ENCODE measurements at places on chromosomes 2 and 18. TPM values are rescaled to one million over a fixed set of nuclear protein-coding genes. Genes with fewer than 3 reads are reported as not detected.

GRCh38 chr18:58226429-58226828 lies 182.4 kb downstream of the NEDD4L start:
- H3K36me3 ChIP-seq, result no peaks in the 10 kb centered on the region
- no peak overlapping the region for H3K4me3 ChIP-seq
- H3K27ac ChIP-seq, result no peak overlapping the region
- DNase-seq, result no peak
- no peaks in the 10 kb centered on the region for H3K27me3 ChIP-seq

GRCh38 chr18:25164848-25165811 lies 186.8 kb downstream of the ZNF521 start:
- peak overlapping the region; percentile 29 for H3K4me3 ChIP-seq
- H3K27me3 ChIP-seq, result no peaks in the 10 kb centered on the region
- peaks cover 10% of the 10 kb centered on the region for H3K4me1 ChIP-seq
- H3K36me3 ChIP-seq, result no peaks in the 10 kb centered on the region
- DNase-seq, result no peak
- H3K27ac ChIP-seq, result peak overlapping the region; percentile 14

DNA sequence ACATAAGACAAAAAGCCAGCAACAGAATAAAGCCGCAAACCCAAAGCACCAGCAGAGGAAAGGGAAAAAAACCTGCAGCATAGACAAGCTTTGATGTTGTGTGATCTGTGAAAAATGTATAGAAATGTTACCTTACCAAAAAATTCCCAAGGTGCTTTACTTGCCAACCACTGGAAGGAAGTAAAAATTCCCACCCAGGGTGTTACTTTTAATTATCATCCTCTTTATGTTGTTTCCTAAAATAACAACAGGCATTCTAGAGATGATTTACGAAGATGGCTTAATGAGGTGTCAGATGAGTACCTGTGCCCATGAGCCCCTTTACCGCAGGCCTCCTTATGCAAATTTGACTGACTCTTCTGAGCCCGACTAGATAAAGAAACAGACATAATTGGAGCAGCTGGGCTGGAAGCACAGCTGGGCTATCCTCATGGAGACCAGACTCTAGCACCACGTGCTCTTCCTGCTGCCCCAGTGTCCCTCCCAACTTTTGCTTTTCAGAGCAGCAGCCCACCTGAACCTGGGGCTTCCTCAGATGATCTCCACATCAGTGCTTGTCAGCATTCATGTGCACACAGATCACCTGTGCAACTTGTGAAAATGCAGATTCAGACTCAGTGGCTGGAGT lies 41.5 kb downstream of the SRSF7 start:
- H3K4me1 ChIP-seq, result no peaks in the 10 kb centered on the region
- H3K4me3 ChIP-seq, result no peak overlapping the region

- no peaks in the 10 kb centered on the region for H3K27me3 ChIP-seq
- H3K27ac ChIP-seq, result peak overlapping the region; percentile 57
- H3K4me3 ChIP-seq, result no peak overlapping the region
- peaks cover 22% of the 10 kb centered on the region for H3K4me1 ChIP-seq
- no peak for DNase-seq
Measured at GRCh38 chr2:230129343-230129742, 60.6 kb upstream of the SLC16A14 start.

MARCO gene
- polyA plus RNA-seq, result 4.4 TPM

IL1F10 gene
- polyA plus RNA-seq, result not detected

RNF144A gene
- polyA plus RNA-seq, result 8.4 TPM

DNA sequence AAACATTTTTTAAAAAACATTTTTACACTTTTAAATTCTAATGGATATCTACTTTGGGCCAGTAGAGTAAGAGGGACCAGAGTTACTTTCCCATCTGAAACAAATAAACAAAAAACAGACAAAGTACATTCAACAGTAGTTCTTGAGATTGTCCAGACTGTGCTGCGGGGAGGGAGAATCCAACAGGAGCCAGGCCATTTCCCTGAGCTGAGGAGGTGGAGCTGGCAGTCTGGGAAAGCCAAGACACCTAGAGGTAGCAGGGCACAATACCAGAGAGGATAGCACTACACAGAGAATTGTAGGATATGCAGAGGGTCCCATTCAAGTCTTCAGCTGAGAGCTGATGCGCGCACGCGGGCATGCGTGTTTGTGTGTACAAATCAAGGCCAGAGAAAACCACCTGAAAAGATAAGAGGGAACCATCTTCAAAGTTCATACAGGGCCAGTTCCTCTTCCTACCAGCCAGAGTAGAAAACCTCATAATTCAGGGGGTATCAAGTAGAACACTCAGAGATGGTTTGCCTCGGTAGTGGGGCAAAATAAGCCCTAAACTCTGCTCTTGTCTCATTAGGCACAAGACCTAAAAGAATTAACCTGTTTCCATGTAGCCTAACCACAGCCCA lies 44.0 kb downstream of the PTRHD1 start:
- no peak for DNase-seq
- H3K27me3 ChIP-seq, result no peaks in the 10 kb centered on the region
- H3K36me3 ChIP-seq, result peaks cover 15% of the 10 kb centered on the region
- no peak overlapping the region for H3K27ac ChIP-seq
- H3K4me3 ChIP-seq, result no peak overlapping the region

- H3K4me3 ChIP-seq, result no peak overlapping the region
- no peak for DNase-seq
- no peaks in the 10 kb centered on the region for H3K27me3 ChIP-seq
- no peak overlapping the region for H3K27ac ChIP-seq
- H3K36me3 ChIP-seq, result no peaks in the 10 kb centered on the region
Measured at GRCh38 chr18:37403100-37403781, 162.4 kb downstream of the CELF4 start.

DNA sequence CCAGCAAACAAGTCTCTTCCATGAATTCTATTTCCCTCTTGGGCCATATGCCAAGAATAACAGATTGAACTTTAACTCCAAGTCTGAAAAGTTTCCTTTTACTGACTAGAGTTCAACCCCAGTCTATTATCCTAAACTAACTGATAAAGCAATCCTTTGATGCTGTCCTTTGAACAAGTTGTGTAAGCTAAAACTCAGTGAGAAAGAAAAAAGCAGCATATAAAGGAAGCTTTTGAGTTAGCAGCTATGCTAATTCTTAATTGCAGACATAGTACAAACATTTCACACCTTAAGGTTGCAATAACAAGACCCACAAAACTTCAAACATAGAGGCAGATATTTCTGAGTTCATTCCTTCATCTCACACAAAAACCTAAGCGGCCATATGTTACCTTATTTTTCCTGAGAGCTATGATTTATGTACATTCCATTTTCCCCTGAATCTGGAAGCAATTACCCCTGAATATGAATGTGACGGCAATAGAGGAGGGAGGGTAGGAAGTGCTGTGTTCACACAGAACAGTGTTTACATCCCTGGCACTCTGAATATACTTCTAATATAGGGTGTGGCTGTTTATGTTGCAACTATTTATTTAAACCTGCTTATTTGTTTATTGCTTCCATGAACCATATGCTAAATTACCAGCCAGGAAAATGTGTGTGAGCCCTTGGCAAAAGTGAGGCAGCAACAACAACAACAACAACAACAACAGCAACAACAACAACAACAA lies 180.6 kb downstream of the IRS1 start:
- no peak overlapping the region for H3K27ac ChIP-seq
- H3K36me3 ChIP-seq, result no peaks in the 10 kb centered on the region
- H3K4me3 ChIP-seq, result no peak overlapping the region
- H3K27me3 ChIP-seq, result no peaks in the 10 kb centered on the region
- DNase-seq, result no peak

GRCh38 chr2:25822190-25823117 lies 55.8 kb downstream of the ASXL2 start:
- H3K4me1 ChIP-seq, result no peaks in the 10 kb centered on the region
- DNase-seq, result peak; percentile 63
- no peaks in the 10 kb centered on the region for H3K36me3 ChIP-seq
- no peaks in the 10 kb centered on the region for H3K27me3 ChIP-seq
- peak overlapping the region; percentile 30 for H3K4me3 ChIP-seq

DYSF gene
- 4.1 TPM for polyA plus RNA-seq

- no peaks in the 10 kb centered on the region for H3K27me3 ChIP-seq
- H3K4me3 ChIP-seq, result no peak overlapping the region
- DNase-seq, result no peak
- H3K36me3 ChIP-seq, result no peaks in the 10 kb centered on the region
- H3K4me1 ChIP-seq, result no peaks in the 10 kb centered on the region
- no peak overlapping the region for H3K27ac ChIP-seq
Measured at GRCh38 chr18:48994926-48995835, 44.4 kb upstream of the SMAD7 start.

- H3K36me3 ChIP-seq, result no peaks in the 10 kb centered on the region
- H3K27ac ChIP-seq, result no peak overlapping the region
- no peak for DNase-seq
- no peaks in the 10 kb centered on the region for H3K4me1 ChIP-seq
- H3K4me3 ChIP-seq, result peak overlapping the region; percentile 95
Measured at GRCh38 chr18:46072376-46072867, 362 bp upstream of the PSTPIP2 start.

DNA sequence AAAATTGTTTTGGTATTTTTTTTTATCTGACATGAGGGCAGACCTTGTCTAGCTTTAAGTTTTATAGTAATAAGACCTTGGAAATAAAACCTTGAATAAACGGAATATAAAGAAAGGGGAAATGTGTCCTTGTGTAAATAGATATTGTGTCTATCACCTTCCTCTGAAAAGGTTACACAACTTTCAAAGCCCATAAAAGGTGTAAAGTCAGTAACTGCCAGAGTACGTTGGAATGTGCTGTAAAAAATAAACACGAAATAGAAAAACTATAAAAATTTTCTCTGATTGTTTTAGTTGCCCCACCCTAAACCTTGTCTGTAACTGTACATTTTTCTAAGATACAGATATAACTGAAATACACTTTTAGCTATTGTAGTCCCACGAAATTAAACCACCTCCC lies 82.3 kb downstream of the ZEB2 start:
- H3K36me3 ChIP-seq, result no peaks in the 10 kb centered on the region
- peak overlapping the region; percentile 22 for H3K27ac ChIP-seq
- no peak for DNase-seq
- H3K4me1 ChIP-seq, result peaks cover 13% of the 10 kb centered on the region
- H3K27me3 ChIP-seq, result no peaks in the 10 kb centered on the region

- H3K27ac ChIP-seq, result peak overlapping the region; percentile 24
- H3K4me1 ChIP-seq, result no peaks in the 10 kb centered on the region
- no peak overlapping the region for H3K4me3 ChIP-seq
- no peaks in the 10 kb centered on the region for H3K27me3 ChIP-seq
Measured at GRCh38 chr18:55250768-55251173, 291.5 kb upstream of the CCDC68 start.

DNA sequence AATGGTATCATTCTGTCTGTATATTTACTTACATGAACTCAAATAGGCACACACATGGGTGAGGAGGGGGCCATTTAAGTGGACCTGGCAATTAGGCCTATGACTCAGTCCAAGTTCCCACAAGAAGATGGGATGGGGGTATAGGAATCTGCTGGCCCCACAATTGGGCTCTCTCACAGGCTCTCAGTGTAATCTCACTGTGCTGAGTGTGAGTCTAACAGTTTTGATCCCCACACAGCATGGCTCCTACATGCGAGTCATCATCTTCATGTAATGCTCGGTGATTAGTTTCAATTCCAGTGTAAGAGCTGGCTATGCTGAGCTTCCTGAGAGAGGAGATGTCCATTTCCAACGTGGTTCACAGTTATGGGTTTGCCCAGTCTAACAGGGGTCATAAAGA lies 114.0 kb downstream of the GATA6 start:
- H3K4me3 ChIP-seq, result no peak overlapping the region
- no peaks in the 10 kb centered on the region for H3K27me3 ChIP-seq
- no peak overlapping the region for H3K27ac ChIP-seq
- H3K36me3 ChIP-seq, result no peaks in the 10 kb centered on the region

DNA sequence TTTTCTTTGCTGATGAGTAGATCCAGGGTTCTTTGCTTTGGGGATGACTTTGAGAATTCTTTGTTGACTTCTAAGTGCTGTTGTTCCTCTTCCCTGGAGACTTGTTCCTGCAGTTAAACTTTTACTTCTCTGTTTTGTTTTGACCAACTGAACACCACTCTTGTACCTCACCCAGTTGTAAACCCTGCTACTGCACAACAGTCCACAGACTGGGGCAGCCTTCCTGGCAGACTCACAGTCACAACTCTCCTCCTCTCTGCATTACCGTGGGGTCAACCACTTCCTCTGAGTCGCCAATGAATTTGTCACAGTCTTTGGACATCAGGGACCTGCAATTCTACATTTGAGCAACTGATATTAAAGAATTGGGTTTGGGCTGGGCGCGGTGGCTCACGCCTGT lies 3.8 kb upstream of the SLC8A1 start:
- H3K36me3 ChIP-seq, result no peaks in the 10 kb centered on the region
- H3K27ac ChIP-seq, result peak overlapping the region; percentile 94
- no peaks in the 10 kb centered on the region for H3K27me3 ChIP-seq
- no peak for DNase-seq
- H3K4me3 ChIP-seq, result no peak overlapping the region

DNA sequence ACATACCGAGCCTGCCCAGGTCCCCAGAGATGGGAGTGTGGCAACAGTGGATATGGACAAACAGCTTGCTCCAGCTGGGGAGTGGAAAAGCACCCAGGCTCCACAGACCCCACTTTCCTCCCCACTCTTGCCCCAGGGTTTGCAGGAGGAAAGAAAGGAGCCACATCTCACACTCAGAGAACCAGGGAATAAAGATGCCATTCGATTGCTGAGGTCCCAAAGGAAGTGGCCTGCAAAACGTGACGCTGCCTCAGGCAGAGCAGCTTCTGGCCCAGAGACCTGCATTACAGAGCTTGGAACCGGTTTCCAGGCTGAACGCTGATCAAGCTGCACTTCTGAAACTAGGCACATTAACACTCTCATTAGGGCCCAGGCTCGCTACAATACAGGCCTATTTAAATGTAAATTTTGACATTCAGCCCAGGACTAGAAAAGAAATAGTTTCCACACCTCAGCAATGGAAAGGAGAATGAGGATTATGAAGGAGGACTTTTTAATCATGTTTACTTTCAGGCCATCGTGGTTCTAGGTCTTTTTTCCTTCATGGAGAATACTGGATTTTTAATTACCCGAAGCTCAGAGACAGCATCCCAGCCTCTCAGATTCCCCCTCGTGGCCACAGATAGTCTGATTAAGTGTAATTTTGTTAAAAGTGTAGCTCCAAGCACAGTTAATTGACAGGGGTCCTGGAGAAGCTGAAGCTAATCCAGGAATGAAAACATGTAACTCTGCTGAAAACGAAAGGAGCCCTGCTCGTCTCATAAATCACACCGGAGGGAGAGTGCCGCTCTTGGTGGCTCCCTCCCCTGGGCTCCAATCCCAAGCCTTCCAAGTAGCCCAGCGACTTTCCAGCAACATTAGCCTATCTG lies 221.3 kb upstream of the RAB6C start:
- H3K27ac ChIP-seq, result peak overlapping the region; percentile 65
- peaks cover 17% of the 10 kb centered on the region for H3K4me1 ChIP-seq
- no peaks in the 10 kb centered on the region for H3K27me3 ChIP-seq
- no peak for DNase-seq
- no peaks in the 10 kb centered on the region for H3K36me3 ChIP-seq

DNA sequence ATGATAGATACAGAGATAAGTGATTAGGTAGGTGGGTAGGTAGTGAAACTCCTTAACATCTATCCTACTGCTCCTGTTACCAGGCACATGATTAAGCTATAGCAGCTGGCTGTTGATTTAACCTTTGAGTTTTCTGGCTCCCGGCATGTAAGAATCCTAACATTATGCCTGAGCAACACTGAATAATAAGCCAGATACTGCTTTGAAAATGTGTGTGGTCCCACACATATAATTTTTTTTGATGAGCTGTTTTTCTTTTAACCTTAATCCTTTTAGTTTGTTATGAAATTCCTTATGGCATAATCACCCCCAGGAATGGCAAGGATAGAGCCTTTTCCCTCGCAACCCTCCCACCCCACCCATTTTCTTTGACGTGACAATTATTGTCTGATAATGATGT lies 104.2 kb upstream of the NEUROD1 start:
- no peak overlapping the region for H3K27ac ChIP-seq
- H3K27me3 ChIP-seq, result no peaks in the 10 kb centered on the region
- DNase-seq, result no peak
- H3K4me1 ChIP-seq, result peaks cover 5% of the 10 kb centered on the region
- no peak overlapping the region for H3K4me3 ChIP-seq
